ENCODE measurements at places on chromosomes 4 and X.
A peak's percentile ranks its signal among the peaks of the same experiment; 100 is the strongest.

DNA sequence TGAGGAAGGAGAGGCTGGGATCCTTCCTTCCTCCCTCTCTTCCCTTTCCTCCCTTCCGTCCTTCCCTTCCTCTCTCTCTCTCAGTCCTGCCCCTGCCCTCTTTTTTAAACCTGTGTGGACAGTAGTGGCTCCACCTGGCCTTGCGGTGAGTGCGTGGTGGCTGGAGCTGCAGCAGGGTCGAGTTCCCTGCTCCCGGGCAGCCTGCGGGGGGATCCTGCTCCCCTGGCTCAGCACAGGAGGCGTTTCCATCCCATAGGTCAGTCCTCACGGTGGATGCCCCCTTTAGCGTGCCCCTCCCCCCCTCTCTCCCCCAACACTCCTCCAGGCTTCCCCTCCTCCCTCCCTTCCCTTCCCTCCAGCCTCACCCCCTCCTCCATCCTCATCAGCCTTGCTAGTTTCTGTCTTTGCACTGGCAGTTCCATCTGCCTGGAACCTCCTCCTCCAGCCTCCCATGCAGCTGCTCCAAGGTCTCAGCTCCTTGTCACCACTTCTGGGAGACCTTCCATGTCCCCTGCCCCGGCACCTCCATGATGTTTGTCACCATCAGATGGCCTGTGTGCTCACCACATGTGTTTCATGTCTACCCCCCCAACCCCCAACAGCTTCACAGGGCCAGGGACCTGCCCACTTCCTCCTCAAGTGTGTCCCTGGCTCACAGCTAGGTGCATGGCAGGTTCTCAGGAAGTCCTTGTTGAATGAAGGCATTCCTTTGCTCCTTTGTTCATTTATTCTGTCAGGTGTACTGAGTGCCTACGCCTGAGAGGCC, 68.4 kb downstream of the PSAPL1 start:
- no peak for DNase-seq

GRCh38 chr4:72909461-72909860, 160.1 kb downstream of the COX18 start:
- no peak for DNase-seq

- no peak for DNase-seq
Observed at GRCh38 chr4:149914119-149915115, 98.8 kb upstream of the IQCM start.

DNA sequence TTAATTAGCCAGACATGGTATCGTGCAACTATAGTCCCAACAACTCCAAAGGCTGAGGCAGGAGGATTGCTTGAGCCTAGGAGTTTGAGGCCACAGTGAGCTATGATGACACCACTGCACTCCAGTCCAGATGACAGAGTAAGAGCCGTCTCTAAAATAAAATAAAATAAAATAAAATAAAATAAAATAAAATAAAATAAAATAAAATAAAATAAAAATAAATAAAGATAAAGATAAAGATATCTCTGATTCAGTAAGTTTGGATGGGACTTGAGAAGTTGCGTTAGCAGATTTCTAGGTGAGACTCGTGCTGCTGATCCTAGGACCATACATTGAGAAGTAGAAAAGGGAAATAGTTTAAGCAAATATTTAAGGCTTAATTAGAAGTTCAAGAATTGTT, 254.8 kb upstream of the FAM241A start:
- no peak for DNase-seq

DNA sequence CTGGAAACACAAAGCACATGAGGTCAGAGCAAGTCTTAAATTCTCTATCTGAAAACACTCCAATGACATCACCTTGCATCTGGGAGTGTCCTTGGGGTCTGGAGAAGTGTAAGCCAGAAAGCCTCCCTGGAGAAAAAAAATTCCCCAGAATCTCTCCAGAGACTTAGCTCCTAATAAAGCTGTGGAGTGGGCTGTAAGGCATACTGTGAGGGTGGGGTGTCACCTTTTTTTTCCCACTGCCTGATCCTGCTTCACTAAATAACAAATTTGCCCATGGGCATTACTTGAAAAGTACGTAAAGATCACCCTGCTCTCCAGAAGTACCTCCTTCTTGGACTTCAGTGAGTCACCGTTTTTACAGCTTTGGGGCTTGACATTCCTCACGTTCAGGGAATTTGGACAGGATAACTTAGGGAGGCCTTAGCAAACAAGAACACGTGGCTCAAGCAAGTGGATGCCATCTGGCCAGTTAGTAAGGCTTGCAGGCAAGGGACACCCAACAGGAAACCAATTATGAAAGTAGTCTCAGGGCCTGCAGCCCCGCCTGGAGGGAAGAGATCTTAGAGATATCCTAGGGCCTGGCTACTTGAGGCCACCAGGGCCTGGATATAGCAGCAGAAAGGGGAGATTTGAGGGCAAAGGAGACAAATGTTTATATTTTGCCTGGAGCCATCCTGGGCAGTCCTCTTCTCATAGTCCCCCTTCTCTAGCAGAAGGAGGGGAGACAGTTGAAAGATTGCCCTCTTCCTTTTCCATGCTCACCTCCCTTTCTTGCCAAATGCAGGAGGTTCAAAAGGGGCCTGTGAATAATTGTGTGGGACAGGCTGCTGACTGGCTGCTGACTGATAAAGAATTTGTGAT, 60.1 kb upstream of the PLAC1 start:
- DNase-seq, result no peak

- no peak for DNase-seq
Observed at GRCh38 chr4:27194599-27195176, 334.0 kb downstream of the STIM2 start.

DNA sequence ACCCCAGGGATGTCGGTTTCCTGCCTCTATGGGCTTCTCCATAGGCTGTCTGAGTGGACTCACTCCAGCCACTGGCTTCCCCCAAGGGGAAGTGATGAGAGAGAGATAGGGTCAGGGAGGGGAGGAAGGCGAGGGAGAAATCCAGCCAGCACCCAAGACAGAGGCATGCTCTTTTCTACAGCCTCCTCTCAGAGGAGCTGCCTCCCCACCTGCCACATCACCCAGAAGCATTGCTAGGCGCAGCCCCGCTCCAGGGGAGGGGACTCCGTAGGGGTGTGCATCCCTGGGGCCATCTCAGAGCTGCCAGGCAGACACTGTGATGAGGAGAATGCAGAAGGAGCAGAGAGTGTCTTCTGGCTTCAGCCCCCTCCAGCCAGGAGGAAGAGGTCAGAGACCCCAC, 109.5 kb upstream of the NKX1-1 start:
- DNase-seq, result no peak

- no peak for DNase-seq
Observed at GRCh38 chrX:95065151-95065550, 1391.1 kb downstream of the FAM133A start.

GRCh38 chr4:37892641-37893040, 1.8 kb downstream of the TBC1D1 start:
- DNase-seq, result no peak

GRCh38 chr4:73593631-73594241, 26.5 kb downstream of the RASSF6 start:
- DNase-seq, result no peak

- DNase-seq, result no peak
Observed at GRCh38 chr4:52550186-52550585, 108.9 kb downstream of the USP46 start.

DNA sequence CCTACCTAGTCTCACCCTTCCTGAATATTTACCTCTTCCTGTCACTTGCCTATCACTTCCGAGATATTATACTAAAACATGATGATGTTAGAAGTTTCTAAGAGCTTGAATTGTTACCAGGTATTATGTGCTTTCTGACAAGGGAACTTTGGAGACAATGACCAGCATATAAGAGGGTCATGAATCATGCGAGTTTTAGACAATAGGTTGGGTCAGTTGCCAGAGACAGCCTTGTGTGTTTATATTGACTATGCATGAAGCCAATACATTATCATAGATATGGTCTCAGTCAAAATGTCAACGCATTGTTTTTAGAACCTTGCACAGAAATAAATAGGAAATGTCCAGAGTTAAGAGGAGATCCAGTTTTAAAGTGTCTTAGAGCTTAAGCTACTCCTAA, 116.8 kb downstream of the KLHL4 start:
- DNase-seq, result no peak

DNA sequence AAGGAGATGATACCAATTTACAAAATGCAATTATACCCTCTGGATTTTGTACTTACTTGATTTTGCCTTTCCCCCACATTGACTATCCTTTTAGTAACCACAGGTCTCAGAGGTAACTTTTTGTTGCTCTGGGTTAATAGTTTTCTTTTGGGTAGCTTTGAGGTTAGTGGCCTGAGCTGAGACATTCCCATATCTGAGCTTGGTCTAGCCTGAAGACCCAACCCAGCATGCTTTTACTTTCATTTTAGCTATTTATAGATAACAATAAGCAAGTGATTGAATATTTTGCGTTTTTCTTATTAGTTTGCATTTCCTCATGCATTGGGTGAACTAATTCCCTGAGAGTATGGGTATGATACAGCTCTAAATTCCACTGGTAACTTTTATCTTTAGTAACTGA, 11.8 kb downstream of the HTN1 start:
- no peak for DNase-seq

DNA sequence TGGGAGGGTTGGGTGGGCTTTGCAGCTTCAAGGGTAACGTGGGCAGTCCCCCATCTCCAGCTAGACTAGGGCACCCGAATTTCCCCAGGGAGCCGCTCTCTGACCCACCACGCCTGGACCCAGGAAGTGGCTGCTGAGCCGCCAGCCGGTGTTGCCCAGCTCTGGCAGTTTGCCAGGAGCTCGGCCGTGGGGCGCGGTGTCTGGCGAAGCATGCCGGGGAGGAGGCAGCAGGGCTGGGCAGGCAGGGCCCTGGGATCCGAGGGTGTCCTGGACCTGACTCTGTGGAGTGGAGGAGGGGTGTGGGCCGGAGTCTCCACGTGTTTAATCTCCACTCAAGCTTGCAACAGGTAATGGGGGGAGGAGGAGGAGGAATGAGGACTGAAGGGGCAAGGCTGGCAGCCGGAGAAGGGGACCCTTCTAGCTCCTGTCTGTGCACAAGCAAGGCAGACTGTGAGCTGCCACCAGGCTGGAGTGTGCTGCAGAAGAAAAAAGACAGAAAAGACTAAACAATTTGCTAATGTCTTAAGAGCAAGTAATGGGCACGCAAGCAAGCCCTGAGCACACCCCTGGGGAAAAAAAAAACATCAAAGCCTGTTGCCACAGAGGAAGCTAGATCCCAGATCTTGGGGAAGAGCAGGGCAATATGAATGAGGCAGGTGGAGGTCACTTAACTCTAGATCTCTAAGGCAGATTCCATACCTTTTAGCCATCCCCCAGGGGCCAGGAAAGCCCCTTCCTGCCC, 2.4 kb downstream of the LONRF3 start:
- no peak for DNase-seq

DNA sequence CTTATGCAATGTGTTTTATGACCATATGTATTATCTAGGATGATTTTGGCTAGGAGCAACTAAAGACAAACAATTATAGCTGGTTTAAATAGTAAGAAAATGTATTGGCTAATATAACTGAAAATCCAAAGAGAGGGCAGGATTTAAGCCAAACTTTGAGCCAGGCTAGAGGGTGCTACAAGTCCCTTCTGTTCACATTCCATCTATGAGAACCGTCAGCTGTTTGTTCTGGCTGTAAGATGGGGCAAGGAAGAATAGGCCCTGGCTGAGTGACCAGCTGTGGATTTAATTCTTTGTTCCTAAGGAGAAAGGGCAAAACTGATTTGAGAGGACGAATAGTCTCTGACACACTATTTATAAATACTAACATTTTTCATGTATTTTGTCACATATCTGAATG, 79.2 kb upstream of the UGT8 start:
- no peak for DNase-seq

- DNase-seq, result no peak
Observed at GRCh38 chr4:82705169-82705927, 93.2 kb downstream of the SCD5 start.

DNA sequence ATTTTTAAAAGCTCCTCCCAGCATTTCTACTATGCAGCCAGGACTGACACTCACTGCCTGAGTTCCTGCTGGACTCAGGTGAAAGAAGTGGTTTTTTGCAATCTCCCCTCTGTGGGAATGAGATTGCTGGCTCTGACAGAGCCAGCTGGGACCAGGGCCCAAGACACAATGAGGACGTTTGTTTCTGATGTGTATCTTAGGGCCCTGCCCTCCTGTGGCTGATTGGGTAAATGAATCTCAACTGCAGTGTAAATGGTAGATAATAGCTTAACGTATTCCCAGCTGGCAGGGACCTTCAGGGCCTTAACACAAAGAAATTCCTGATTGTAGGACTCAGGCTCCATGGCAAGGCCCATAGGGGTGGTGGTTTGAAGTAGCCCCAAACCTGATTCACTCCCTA, 85.8 kb upstream of the PRPS1 start:
- no peak for DNase-seq

DNA sequence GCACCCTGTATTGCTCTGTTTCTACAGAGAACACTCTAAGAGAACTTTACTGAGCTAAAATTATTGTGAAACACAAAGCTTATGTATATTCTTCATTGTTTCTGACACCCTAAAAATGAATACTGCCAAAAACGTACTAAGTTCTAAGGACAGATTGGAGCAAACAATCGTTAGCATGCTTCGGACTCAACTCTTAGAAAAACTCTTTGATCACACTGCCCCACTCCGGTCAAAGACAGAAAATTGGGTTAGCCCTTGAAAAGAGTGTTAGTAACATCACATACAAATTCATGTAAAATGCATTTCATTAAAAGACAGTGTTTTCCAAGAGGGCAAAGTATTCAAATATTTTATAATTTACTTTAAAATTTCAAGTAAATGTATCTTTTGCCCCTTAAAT, 177.4 kb downstream of the DCHS2 start:
- peak; percentile 20 for DNase-seq

GRCh38 chrX:39973810-39974209, 123.9 kb downstream of the BCOR start:
- no peak for DNase-seq

- DNase-seq, result no peak
Observed at GRCh38 chr4:139754938-139755337, 89.3 kb downstream of the MGST2 start.

- DNase-seq, result peak; percentile 56
Observed at GRCh38 chr4:101345596-101346350, 1.6 kb downstream of the PPP3CA start.

DNA sequence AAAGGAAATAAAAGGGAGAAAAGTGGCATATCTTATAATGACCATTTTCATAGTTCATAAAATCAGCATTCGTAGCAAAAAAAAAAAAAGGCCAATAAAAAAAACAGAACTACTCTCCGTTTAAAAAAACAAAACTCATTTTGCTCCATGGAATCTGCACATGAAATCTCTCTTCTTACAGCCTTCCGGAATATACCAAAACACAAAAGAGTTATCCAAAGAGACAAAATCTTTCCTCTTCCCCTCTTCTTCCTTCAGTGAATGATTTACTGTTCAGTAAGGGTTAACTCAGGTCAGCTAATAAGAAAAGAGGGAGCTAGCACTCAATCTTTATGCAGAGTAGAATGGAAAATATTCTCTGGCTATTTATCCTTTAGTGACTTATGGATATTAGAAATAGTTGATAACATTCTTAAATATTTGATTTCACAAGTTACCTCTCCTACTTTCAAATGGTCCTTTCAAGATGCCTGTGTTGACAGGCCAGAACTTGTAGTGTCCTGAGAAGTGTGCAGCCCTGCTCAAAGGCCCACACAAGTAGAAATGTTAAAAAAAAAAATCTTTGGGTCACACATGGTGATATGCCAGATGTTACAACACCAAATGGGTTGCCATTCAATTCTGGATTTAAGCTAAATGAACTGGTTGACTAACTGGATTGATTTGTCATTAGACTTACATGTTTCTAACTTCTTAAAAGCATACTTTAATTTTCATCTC, 42.1 kb downstream of the PDGFC start:
- no peak for DNase-seq

- no peak for DNase-seq
Observed at GRCh38 chrX:12824944-12825343, 33.7 kb downstream of the PRPS2 start.

- peak; percentile 36 for DNase-seq
Observed at GRCh38 chrX:41634284-41634683, 54.5 kb upstream of the GPR34 start.
